A549 treated with RU486 at 1 μM for 4 hours (cell line): ENCODE measurements at places on chromosomes 13 and 19. TPM values are rescaled to one million over a fixed set of nuclear protein-coding genes. Genes with fewer than 3 reads are reported as not detected.

Gene DHPS
- 40.7 to 54.1 TPM (median 49.5 TPM) in 5 replicates for total RNA-seq

Gene PLEKHF1
- total RNA-seq: 6.9 to 11.3 TPM (median 9.5 TPM) in 5 replicates

Gene TGFBR3L
- 0.78 to 2.4 TPM (median 1.9 TPM) in 5 replicates for total RNA-seq

Gene GET3
- 70.9 to 96.0 TPM (median 93.4 TPM) in 5 replicates for total RNA-seq

Gene SPACA6
- 9.1 to 17.1 TPM (median 15.7 TPM) in 5 replicates for total RNA-seq

Gene TNFAIP8L1
- 2.4 to 5.4 TPM (median 4.6 TPM) in 5 replicates for total RNA-seq

Gene WDR87
- total RNA-seq: not detected in 5 replicates

Gene DENND1C
- total RNA-seq: 0.12 to 0.39 TPM (median 0.30 TPM) in 5 replicates

Gene IGFL3
- 0.27 to 0.32 TPM in 2 of 5 replicates, not detected in the others for total RNA-seq
